ENCODE measurements at places on chromosomes 7 and 10. TPM values are rescaled to one million over a fixed set of nuclear protein-coding genes. Genes with fewer than 3 reads are reported as not detected.

Gene SNCG
- total RNA-seq: 1.3 TPM

Gene GSTO2
- 0.72 TPM for total RNA-seq

Gene RBM33
- total RNA-seq: 93.5 TPM

Gene SFTPD
- total RNA-seq: not detected

Gene TMEM225B
- 0.65 TPM for total RNA-seq

Gene FAM25G
- not detected for total RNA-seq

Gene PTPRE
- 30.8 TPM for total RNA-seq

Gene NEURL1
- 1.0 TPM for total RNA-seq

Gene NYAP1
- 0.20 TPM for total RNA-seq

Gene NODAL
- 0.26 TPM for total RNA-seq

Gene PPIF
- total RNA-seq: 47.8 TPM

Gene PKD2L1
- total RNA-seq: not detected

Gene SLC26A5
- total RNA-seq: not detected

Gene ITIH5
- not detected for total RNA-seq

Gene PDE6C
- not detected for total RNA-seq

Gene ELN
- not detected for total RNA-seq

Gene HKDC1
- 9.6 TPM for total RNA-seq

Gene WNT8B
- 0.24 TPM for total RNA-seq

Gene CFAP46
- total RNA-seq: not detected

Gene MARVELD1
- total RNA-seq: 2.7 TPM

Gene OR2A7
- total RNA-seq: 3.7 TPM

Gene HIBADH
- total RNA-seq: 14.0 TPM

Gene HERC4
- total RNA-seq: 57.3 TPM

Gene CCL24
- total RNA-seq: not detected

Gene BHLHA15
- 0.40 TPM for total RNA-seq

Gene NACAD
- total RNA-seq: not detected

Gene RELN
- total RNA-seq: not detected

Data from activated naive CD4-positive, alpha-beta T cell treated with anti-CD3 and anti-CD28 coated beads, Interleukin-2, amount 10 ng/mL, durations not matched to agents 5 hours and 36 hours (primary cell).